ENCODE measurements at places on chromosomes 13 and 19. TPM values are rescaled to one million over a fixed set of nuclear protein-coding genes. Genes with fewer than 3 reads are reported as not detected.

CERS1 gene
- 30.6 TPM for total RNA-seq

SHISA7 gene
- total RNA-seq, result not detected

TYK2 gene
- total RNA-seq, result 67.2 TPM

IFNL1 gene
- not detected for total RNA-seq

TIMM29 gene
- total RNA-seq, result 33.8 TPM

PEAK3 gene
- 0.16 TPM for total RNA-seq

RFPL4A gene
- total RNA-seq, result not detected

GPC6 gene
- total RNA-seq, result 20.0 TPM

S1PR2 gene
- total RNA-seq, result 3.5 TPM

PRX gene
- total RNA-seq, result 2.8 TPM

CCDC8 gene
- 18.0 TPM for total RNA-seq

ANKRD24 gene
- total RNA-seq, result 1.4 TPM

All from myocyte (in vitro differentiated cells).